ENCODE measurements at places on chromosomes 2 and 18.

- no peak for DNase-seq
Measured at GRCh38 chr2:166365803-166366420, 9.8 kb downstream of the SCN9A start.

- DNase-seq = no peak
Measured at GRCh38 chr18:25164211-25164847, 187.6 kb downstream of the ZNF521 start.

DNA sequence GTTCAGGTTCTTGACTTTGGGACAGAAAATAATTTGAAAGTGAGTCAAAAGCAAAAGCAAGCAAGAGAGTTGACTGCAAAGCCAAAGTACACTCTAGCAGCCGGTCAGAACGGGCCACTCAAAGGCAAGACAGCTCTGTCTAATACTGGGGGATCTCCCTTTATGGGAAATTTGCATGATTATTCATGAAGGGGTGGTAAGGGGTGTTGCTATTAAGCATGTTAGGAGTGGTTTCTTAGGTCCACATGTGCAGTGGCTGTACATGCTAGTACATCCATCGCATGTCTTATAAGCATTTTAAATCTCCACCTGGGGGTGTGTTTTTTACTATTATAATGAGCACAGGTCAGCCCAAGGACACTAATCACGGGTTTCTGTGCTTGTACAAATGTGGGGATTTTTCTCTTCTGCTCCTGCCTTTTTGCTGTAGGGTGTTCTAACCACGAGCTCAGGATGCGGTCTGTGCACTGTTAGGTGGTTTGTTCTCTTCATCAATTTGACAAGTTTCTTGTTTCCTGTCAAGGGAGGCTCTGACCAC lies 60.2 kb upstream of the SPP2 start:
- no peak for DNase-seq

DNA sequence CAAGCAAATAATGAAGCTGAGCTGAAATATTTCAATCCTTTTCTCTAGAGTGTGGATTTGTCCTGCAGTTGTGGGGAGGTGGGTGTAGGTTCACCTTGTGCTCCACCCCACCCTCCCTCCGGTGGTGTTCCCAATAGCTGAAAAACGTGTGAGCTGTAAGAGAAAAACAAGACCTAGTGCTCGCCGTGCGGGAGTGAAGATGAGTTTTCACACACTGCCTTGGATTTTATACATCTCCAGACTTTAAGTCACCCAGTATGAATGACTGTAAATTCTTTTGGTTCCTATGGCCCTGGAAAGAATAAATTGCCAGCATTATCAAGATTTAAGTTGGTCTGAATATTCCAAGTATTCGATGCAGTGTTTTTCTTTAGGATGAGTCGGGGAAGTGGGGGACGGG lies 1.9 kb upstream of the SOX11 start:
- DNase-seq = no peak

DNA sequence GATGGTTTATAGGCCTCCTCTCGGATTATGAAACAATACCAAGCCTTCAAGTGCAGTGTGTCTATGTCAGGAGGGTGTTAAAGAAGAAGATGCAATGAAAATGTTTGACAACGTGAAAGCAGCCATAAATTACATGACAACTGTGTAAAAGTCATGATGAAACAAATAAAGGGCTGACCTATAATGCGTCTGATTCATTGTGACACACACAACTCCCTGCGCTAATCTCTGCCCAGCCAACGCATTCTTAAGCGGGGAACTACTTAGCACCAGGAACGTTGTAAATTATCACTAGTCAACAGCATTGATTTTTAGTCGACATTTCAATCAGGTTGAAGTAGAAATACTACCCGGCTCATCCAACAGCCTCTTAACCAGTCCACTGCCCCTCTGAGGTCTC lies 26.8 kb downstream of the BCL11A start:
- no peak for DNase-seq

Data from stimulated activated CD8-positive, alpha-beta memory T cell treated with anti-CD3 and anti-CD28 coated beads, Interleukin-15, amount 100 ng/mL, for 24 hours (primary cell).